ENCODE measurements at places on chromosomes 12 and 14.

DNA sequence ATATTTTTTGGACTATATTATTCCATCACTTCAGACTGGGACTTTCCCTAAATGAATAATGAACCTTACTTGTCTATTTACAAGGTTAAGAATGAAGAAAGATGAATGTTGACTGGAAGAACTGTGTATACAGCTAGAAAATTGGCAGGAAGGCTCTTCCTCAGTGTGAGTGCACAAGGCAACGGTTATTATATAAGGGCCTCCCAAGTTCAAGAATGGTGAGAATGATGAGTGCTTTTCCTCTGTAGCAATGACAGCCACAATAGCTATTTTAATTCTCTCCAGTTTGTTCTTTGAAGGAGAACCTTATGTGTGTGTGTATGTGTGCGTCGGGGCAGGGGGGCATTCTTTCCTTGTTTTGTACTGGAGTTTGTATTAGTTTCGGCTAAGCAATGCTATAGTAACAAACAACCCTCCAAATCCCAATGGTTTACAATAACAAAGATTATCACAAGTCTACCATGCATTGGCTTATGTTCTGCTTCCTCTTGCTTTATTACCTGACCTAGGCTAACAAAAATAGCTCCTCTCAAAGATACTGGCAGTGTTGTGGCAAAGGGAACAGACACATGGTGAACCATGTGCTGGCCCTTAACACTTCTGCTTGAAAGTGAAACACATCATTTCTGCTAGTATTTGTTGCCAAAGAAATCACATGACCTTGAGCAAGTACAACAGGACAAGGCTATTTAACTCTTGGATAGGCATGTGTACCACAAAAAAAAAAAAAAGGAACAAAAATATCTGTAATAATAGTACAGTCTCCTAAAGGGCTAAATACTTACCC, 139.5 kb downstream of the RMST start:
- no peak for DNase-seq

DNA sequence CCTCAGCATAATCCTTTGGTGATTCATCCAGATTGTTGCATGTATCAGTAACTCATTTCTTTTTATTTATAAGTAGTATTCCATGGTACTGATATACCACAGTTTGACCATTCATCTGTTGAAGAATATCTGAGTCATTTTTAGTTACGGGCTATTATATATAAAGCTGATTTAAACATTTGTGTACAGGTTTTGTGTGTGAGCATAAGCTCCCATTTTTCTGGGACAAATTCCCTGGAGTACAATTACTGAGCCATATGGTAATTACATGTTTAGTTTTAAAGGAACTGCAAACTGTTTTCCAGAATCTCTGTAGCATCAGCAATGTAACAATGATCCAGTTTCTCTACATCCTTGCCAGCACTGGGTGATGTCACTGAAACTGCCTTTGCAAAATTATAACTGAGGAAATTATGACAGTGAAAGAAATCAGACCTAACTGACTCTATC, 236.2 kb upstream of the KRR1 start:
- DNase-seq, result peak; percentile 43

DNA sequence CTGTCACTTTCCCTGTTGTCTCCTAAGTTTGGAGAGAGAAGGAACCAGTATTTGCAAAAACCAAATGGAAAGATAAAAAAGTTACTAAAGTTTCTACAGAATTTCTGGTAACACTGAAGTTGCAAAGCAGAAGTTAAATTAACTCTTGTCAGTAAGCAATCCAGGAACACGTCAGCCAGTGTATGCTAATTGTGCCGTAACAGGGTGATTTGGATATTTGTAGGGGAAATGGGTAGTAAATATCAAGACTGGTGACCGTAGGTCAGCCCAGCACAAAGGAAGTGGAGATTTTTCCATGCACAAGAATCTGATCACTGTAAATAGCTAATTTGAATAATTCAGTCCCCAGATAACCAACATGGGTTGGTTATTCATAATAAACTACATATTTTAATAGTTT, 2.3 kb downstream of the CDKN1B start:
- DNase-seq, result no peak

DNA sequence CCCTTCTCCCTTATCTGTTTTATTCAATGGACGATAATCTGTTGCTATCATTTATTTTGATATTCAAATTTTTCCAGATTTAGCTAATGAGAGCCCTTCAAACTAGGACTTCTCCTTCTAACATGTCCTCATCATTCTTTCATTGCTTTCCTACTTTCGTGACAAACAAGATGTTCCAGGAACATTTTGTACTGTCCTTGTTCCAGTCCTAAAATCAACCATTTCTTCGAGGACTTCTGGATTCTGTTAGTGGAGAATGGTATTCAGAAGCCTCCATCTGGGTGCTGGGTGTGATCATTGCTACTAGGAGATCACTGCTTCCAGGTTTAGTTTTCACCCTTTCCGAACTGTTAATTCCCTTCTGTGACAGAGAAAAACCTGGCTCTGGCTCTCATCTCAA, 29.5 kb upstream of the FBXO34 start:
- DNase-seq, result no peak

DNA sequence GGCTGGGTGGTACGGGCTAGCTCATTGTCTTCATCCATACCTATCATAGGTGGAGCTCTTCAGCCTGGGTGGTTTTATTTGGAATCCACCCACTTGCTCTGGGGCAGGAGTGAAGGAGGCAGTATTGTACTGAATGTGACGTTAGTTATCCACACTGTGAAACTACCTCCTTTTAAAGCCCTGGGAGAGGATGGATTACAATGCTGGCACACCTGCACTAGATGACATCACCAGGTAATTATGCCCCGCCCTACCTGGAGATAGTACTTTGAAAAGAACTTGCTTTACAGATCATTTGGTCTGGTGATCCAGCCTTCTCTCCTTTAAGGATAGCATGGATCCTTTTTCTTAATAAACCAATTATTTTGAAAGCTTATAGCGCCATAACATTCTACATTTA, 78.0 kb downstream of the B4GALNT3 start:
- no peak for DNase-seq
